Body of pancreas (tissue), 4 donors: ENCODE measurements at places on chromosomes 16 and 17.

DNA sequence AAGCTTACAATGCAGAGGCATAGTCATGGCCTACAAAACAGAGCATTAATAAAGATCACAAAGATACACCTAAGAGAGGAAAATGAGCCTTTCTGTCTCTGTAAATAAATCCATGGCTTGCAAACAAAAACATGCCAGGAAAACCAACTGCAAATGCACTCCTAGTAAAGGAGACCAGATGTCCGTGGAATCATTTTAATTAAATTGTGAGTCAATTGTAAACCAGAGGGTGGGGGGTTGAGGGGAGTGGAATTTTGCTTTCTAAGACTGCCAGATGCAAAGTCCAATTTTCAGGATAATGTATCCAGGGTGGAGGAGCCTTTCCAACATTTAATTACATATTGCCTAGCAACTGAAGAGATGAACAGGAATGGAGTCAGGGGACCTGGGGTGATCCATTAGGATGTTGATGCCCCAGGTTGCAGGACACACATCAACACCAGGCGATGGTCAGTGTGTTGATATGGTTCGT is 390.3 kb upstream of the CCL2 start:
- peaks cover 3% of the 10 kb centered on the region for H3K27me3 ChIP-seq
- no peaks in the 10 kb centered on the region for H3K4me1 ChIP-seq
- no peak overlapping the region for H3K27ac ChIP-seq
- no peaks in the 10 kb centered on the region for H3K36me3 ChIP-seq

- H3K4me3 ChIP-seq: no peak overlapping the region
- DNase-seq: peak; percentile 34
- H3K4me1 ChIP-seq: peaks cover 13% of the 10 kb centered on the region
- H3K27me3 ChIP-seq: no peaks in the 10 kb centered on the region
Measured at GRCh38 chr16:10405386-10405939, 19.6 kb downstream of the ATF7IP2 start.

GRCh38 chr16:1456951-1457350 is 12.6 kb upstream of the CCDC154 start:
- no peak overlapping the region for H3K27ac ChIP-seq
- DNase-seq: no peak
- H3K4me1 ChIP-seq: no peaks in the 10 kb centered on the region
- no peak overlapping the region for H3K4me3 ChIP-seq

DNA sequence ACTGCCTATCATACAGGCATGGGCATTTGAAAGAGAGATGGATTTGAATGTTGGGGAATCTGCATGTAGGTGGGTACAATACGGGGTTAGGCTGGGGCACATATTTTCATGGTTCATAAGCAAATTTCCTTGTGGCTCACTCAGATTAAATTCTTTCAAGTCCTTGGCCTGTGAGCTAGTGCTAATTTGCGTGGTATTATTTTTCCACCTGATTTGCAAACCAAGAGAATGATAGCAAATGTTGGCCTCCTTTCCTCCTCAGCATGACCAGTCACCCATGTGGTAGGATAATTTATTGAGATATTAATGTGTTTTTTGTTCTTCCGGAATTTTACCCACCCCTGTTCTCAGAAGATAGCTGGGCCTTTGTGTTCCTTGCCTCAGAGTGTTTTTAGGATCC is 22.9 kb downstream of the FAM20A start:
- no peak overlapping the region for H3K4me3 ChIP-seq
- no peaks in the 10 kb centered on the region for H3K36me3 ChIP-seq
- H3K4me1 ChIP-seq: no peaks in the 10 kb centered on the region
- no peak for DNase-seq

GRCh38 chr17:31310886-31311285 is 3.0 kb downstream of the EVI2B start:
- H3K27me3 ChIP-seq: no peaks in the 10 kb centered on the region
- no peaks in the 10 kb centered on the region for H3K36me3 ChIP-seq
- DNase-seq: no peak
- no peak overlapping the region for H3K4me3 ChIP-seq

- DNase-seq: no peak
- H3K4me1 ChIP-seq: peaks cover 14% of the 10 kb centered on the region
- H3K27me3 ChIP-seq: no peaks in the 10 kb centered on the region
- H3K27ac ChIP-seq: no peak overlapping the region
- H3K36me3 ChIP-seq: no peaks in the 10 kb centered on the region
- no peak overlapping the region for H3K4me3 ChIP-seq
Measured at GRCh38 chr17:50523208-50523607, 9.3 kb upstream of the EPN3 start.

- DNase-seq: no peak
- H3K36me3 ChIP-seq: no peaks in the 10 kb centered on the region
- no peaks in the 10 kb centered on the region for H3K27me3 ChIP-seq
- no peaks in the 10 kb centered on the region for H3K4me1 ChIP-seq
- H3K4me3 ChIP-seq: no peak overlapping the region
Measured at GRCh38 chr17:65085397-65085796, 28.9 kb upstream of the GNA13 start.

GRCh38 chr17:73600103-73600871 is 44.0 kb downstream of the SDK2 start:
- H3K4me3 ChIP-seq: no peak overlapping the region
- H3K27me3 ChIP-seq: no peaks in the 10 kb centered on the region
- H3K27ac ChIP-seq: no peak overlapping the region
- DNase-seq: no peak
- H3K36me3 ChIP-seq: no peaks in the 10 kb centered on the region

DNA sequence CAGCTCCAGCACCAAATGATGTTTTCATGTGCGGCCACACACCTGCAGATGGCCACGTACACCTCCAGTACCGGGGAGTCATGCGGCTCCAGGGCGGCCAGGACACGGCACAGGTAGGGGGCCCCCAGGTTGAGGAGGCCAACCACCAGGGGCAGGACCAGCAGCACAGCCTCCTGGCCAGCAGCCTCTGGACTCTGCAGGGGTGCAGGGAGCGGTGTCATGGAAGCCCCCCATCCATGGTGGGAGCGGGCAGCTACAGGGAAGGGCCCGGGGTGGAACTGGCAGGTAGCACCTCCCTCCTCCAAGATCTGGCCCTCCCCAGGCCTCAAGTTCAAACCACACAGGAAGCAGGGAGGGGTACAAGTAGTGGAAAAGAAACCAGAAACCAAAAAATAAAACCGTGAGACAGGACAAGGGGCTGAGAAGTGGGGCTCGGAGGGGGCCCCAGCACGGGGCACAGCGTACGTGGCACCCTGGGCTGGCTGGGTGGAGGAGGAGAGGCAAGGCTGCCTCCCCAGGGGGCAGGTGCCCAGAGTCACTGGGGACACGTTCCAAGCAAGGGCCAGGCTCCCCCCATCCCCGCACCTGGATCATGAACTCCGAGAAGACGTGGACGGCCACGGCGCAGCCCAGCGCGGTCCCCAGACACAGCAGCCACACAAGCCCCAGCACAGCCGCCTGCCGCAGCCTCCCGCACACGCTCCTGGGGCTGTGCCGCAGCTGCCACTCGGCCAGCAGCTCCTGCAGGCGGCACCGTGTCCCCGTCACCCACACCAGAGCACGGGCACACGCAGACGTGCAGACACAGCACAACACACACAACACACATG is 7.4 kb downstream of the TMC6 start:
- no peaks in the 10 kb centered on the region for H3K27me3 ChIP-seq
- peaks cover 5% of the 10 kb centered on the region for H3K36me3 ChIP-seq
- no peak for DNase-seq
- peaks cover 14% of the 10 kb centered on the region for H3K4me1 ChIP-seq
- no peak overlapping the region for H3K4me3 ChIP-seq

DNA sequence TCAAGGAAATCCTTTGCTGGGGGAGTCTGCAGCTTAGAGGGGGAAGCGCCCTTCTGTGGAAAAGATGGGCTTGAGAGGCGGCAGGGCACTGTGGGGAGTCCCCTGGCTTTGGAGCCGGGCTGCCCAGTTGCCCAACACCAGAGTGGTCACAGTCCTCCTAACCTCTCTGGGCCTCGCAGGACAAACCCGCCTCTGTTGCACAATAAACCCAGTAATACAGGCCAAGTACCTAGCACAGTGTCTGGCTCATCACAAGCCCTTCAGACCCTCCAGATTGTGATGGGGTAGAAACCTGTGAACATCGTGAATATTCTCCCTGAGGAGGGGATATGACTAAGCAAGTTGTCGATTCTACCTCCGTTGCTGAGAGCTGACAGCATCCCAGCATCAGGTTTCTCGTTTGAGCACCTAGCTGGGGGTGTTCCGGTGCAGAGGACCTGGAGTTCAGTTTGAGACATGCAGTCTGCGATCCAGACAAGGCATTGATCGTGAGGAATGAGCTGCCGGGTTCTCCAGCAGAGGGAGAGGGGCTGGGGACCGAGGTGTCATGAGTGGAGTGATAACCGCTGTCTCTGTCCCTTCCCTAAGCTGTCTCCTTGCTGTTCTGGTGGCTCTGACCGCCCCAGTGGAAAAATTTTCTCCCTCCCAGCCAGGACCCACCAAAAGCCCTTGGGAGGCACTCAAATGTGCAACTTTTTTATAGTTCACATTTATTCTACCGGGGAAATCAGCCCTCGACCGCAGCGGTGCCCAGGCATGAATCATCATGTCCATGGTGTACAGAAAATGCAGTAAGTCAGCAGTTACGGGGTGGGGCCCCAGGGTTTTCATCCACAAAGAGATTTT is 161.9 kb downstream of the WSCD1 start:
- no peak overlapping the region for H3K27ac ChIP-seq
- no peaks in the 10 kb centered on the region for H3K4me1 ChIP-seq
- no peaks in the 10 kb centered on the region for H3K27me3 ChIP-seq
- DNase-seq: no peak
- H3K4me3 ChIP-seq: no peak overlapping the region

- no peaks in the 10 kb centered on the region for H3K36me3 ChIP-seq
- no peaks in the 10 kb centered on the region for H3K27me3 ChIP-seq
- H3K27ac ChIP-seq: no peak overlapping the region
- DNase-seq: peak; percentile 13
- no peak overlapping the region for H3K4me3 ChIP-seq
Measured at GRCh38 chr17:39122991-39123390, 28.4 kb downstream of the PLXDC1 start.

DNA sequence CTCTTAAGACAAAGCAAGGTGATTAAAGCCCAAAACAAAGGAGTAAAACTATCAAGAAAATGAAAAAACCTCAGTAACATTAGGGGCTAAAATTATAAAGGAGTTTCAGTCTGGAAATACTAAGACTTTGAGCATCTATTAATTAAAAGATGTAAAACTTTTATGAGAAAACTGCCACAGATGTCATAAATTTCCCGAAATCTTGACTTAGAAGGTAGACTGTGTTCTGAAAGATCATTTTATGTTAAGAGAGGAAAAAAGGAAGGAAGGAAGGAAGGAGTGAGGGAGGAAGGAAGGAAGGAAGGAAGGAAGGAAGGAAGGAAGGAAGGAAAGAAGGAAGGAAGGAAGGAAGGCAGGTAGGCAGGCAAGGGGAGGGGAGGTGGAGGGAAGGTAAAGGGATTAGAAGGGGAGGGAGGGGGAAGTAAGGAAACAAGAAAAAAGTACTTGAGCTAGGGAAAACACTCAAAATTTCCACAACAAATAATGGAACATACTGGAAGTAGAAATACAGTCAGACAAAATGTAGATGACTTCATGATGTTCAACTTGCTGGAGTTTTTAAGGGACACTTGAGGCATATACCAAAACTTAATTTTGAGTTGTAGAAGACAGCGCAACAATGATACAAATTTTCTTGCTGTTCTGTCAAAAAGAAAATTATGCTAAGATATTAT is 2.0 kb downstream of the KRTAP4-5 start:
- DNase-seq: no peak
- no peaks in the 10 kb centered on the region for H3K36me3 ChIP-seq
- no peaks in the 10 kb centered on the region for H3K4me1 ChIP-seq
- no peaks in the 10 kb centered on the region for H3K27me3 ChIP-seq
- H3K4me3 ChIP-seq: no peak overlapping the region
- no peak overlapping the region for H3K27ac ChIP-seq

- H3K36me3 ChIP-seq: no peaks in the 10 kb centered on the region
- no peak overlapping the region for H3K27ac ChIP-seq
- no peaks in the 10 kb centered on the region for H3K27me3 ChIP-seq
- no peak overlapping the region for H3K4me3 ChIP-seq
- no peaks in the 10 kb centered on the region for H3K4me1 ChIP-seq
Measured at GRCh38 chr17:21072745-21073197, 30.0 kb upstream of the USP22 start.

DNA sequence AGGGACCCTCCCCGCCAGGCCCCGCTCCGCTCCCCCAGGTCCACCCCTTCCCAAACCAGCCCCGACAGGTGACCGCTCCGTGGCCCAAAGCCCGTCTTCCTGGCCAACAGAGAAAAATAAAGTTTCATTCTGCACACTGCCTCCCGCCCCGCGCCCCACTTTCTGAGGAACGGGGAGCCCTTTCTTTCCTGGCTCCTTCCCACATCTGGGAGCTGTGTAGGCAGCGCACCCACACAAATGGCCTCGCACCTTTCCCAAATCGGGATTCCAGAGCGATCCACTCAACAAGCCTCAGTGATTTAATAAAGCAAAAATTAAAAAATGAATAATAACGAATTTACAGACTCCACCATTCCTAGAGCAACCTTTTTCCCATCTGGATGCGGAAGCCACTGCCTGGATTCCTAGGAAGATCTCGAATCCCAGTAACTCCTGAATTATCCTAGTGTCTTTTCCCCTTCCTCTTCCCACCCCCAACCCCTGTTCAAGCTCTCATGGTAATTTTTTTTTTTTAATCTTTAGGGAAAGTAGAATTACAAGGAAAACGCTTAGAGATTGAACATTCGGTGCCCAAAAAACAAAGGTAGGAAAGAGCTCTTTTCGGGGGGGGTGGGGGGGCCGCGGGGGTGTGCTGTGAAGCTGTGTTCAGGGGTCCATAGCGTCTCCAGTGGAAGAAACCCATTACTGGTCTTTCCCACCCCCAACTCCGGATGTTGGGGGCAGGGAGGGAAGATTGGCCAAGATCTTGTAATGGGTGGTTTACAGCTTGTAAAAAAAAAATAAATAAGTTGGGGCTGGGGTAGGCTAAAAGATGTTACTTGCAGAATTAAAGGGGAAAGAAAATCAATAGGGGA is 1.6 kb downstream of the IGF2BP1 start:
- peaks cover 31% of the 10 kb centered on the region for H3K4me1 ChIP-seq
- peaks cover 7% of the 10 kb centered on the region for H3K27me3 ChIP-seq
- no peak for DNase-seq
- no peaks in the 10 kb centered on the region for H3K36me3 ChIP-seq
- no peak overlapping the region for H3K27ac ChIP-seq
- no peak overlapping the region for H3K4me3 ChIP-seq

DNA sequence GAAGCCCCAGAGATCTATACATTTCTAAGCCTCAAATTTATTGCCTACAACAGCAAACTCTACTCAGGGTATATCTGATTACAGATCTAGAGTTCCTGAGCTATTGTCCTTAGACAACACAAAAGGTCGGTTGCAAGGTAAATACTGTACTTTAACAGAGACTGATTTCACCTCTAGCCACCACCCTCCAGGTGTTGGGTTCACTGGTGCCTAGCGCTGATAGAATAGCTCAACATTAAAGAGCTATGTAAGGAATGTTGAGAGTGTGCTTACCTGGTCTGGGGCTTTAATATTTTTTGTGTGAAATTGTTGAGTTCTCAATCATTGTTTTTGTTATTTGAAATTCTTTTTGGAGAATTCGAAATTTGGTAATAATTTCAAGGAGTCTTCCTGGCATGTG is 277.0 kb upstream of the PSMD7 start:
- no peaks in the 10 kb centered on the region for H3K4me1 ChIP-seq
- DNase-seq: no peak
- no peaks in the 10 kb centered on the region for H3K27me3 ChIP-seq

- no peak overlapping the region for H3K4me3 ChIP-seq
- H3K27me3 ChIP-seq: no peaks in the 10 kb centered on the region
- peaks cover 18% of the 10 kb centered on the region for H3K36me3 ChIP-seq
- H3K27ac ChIP-seq: no peak overlapping the region
- no peak for DNase-seq
Measured at GRCh38 chr16:2178321-2179106, 17.9 kb downstream of the CASKIN1 start.

GRCh38 chr17:72409405-72410002 is 288.7 kb downstream of the SOX9 start:
- no peak overlapping the region for H3K27ac ChIP-seq
- H3K4me3 ChIP-seq: no peak overlapping the region
- no peak for DNase-seq
- no peaks in the 10 kb centered on the region for H3K27me3 ChIP-seq
- H3K4me1 ChIP-seq: peaks cover 46% of the 10 kb centered on the region
